ENCODE measurements at places on chromosomes 2 and 18.

GRCh38 chr2:24421668-24422067 is 61.3 kb upstream of the ITSN2 start:
- peak; percentile 80 for DNase-seq

DNA sequence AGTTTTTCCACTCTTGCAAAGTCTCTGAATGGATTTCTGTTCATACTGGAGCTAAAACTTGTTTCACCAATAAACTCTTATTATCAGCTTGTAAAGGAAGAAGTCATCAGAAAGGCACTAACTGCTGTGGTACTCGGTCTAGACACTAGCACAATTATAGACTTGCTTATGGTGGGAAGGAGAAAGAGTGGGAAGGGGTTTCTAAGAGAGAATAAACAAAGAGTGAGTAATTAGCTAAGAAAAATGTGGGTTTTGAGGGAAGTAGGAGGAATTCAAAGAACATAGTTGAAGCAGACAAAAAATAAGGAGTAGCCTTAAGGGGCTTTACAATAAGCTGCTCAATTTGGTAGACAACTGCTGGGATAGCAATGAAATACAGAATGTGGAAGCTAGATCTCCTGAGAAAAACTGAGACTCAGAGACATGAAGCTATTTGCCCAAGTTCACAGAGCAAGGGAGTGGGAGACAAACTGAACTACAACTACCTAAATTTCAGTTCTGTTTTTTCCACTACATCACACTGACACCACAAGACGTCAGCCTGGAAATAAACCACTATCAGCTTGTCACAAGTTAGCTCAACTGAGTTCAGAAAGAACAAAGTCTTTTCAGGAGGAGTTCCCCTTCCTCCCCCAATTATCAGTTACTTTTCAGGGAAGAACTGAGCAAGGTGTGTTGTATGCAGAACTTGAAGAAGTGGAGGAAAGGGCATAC is 59.7 kb downstream of the MAP4K3 start:
- peak; percentile 65 for DNase-seq

DNA sequence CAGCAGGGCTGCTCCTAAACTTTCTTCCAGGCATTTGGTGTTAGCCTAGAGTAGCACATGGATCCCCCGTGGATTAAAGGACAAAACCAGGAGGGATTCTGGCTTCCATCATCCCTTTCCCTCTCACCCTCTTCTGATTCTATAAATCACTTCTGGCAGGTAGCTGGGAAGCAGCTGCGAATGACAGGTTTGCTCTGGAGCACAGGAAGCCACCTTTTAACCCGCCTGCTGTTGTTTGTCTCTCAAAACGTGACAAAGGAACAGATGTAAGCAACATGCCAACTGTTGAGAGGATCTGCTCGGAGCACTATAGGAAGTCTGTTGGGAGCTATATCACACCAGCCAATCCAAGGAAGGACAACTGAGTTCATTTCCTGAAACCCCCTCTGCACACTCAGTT is 101.9 kb downstream of the ACTR2 start:
- no peak for DNase-seq

- DNase-seq = peak; percentile 81
Observed at GRCh38 chr2:70083344-70084156, 3.7 kb upstream of the PCBP1 start.

GRCh38 chr2:43424262-43425207 is 171.3 kb downstream of the THADA start:
- peak; percentile 28 for DNase-seq

DNA sequence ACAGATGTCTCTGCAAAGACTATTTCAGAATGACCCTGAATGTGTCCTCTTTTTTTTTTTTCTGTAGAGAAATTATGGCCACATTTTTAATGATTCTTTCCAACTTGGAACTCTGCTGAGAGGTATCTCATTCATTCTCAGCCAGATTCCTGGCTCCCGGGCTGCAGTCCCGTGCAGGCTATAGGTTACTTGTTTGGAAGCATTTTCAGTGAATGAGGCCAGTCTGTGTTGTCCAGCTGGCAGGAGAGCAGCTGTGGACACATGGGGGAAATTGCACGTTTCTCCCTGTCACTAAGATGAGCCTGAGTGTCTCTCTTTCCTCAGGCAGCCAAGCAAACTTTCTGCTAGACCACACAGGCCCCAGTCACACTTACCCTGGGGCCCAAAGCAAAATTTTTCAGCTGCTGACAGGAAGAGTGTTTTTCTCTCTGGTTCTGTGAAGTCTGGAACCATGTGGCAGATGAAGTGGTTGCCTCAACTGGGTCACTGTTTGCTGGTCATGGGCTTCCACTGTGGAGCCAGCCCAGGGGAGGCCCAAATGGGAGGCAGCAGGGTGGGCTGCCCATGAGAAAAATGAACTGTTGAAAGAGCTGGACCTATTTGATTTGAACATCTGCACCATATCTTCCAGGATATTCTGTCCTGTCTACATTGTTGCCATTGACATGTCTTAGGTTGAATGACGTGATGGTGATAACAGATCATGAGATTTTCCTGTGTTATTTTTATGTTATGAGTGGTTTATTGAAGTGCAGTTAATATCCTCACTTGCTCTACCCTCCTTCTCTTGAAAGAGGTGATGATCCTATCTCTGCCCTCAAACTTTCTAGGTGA is 431.2 kb downstream of the LPIN1 start:
- DNase-seq = peak; percentile 19

All from activated CD4-positive, alpha-beta T cell treated with anti-CD3 and anti-CD28 coated beads for 36 hours (primary cell).